ENCODE measurements at places on chromosomes 5 and 9.

GRCh38 chr9:133199648-133200321 lies 9.3 kb downstream of the OBP2B start:
- peak; percentile 82 for DNase-seq

DNA sequence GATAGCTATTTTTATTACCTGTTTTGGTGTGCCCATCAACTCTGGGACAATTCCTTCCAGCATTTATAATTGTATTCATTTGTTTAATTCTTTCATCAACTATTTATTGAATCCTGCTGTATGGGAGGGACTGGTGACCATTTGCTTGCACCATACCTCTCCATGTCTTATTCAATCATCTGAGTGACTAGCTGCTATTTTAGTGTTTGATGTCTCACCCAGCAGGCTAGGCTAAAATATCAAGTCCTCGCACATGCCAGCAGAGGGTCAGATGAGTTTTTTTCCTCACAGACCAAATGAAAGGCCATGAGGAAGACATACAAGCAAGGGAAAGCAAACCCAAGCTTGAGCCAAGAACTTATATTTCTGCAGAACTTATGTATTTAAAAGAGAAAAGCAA lies 63.9 kb downstream of the CETN3 start:
- DNase-seq, result no peak

GRCh38 chr5:178204935-178205748 lies 809 bp downstream of the HNRNPAB start:
- DNase-seq, result peak; percentile 88

GRCh38 chr5:2509527-2509926 lies 241.9 kb downstream of the IRX2 start:
- DNase-seq, result no peak

GRCh38 chr9:89771205-89771604 lies 166.4 kb downstream of the GADD45G start:
- DNase-seq, result no peak

GRCh38 chr5:142548739-142549275 lies 137.1 kb downstream of the FGF1 start:
- DNase-seq, result peak; percentile 59

- no peak for DNase-seq
Observed at GRCh38 chr9:107174441-107174840, 108.6 kb upstream of the RAD23B start.

DNA sequence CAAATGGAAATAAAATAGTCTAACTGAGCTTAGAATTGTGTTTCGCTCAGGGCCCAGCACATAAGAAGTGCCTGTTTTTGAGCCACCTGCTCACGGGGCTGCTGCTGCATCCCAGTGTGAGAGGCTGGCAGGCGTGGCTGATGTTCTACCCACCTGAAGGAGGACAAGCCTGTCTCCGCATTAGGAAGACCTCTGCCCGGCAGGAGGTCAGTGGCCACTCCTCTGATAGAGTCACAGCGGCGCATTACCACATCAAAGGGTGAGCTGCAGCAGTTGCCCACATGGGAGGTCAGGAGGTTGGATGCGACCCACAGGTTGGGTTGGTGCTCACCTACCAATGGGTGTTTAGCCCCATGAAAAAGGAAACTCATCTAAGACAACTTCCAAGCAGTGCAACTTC lies 3.7 kb upstream of the SLC6A7 start:
- DNase-seq, result no peak

DNA sequence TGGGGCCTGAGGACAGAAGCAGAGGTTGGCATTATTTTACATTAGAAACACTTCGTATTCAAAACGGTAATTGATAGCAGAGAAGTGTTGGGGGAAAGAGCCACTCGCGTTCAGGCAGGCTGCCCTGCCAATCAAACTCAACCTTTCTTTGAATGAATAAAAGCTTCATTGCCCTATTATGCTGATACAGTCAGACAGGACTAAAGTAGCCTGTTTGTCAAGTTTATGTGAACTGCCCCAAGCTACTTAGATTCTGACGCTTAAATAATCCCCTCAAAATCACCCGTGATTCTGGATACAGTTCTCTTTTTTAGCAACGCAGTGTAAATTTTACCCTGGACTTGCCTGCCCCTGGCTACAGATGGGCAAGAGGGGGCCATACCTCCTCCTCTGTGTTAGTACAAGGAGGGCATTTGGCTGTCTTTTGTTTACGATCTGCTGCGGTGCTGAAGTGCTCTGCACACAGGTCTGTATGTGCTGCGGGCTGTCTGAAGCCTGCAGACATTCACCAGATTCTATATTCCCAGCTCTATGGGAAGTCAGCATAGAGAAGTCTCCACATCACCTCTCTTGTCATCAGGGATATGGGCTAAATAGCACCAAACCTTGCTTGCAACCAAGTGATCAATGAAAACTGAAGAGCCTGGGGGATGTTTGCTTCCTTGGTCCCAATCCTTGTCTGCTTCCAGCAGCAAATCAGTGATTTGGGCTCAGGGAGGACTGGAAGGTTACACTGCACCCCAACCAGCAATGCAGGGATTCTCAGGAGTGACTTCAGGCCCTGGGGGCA lies 218.4 kb downstream of the EBF1 start:
- no peak for DNase-seq

- no peak for DNase-seq
Observed at GRCh38 chr5:62029303-62029702, 276.7 kb upstream of the KIF2A start.

- DNase-seq, result no peak
Observed at GRCh38 chr9:72597181-72597517, 75.7 kb downstream of the TMC1 start.

DNA sequence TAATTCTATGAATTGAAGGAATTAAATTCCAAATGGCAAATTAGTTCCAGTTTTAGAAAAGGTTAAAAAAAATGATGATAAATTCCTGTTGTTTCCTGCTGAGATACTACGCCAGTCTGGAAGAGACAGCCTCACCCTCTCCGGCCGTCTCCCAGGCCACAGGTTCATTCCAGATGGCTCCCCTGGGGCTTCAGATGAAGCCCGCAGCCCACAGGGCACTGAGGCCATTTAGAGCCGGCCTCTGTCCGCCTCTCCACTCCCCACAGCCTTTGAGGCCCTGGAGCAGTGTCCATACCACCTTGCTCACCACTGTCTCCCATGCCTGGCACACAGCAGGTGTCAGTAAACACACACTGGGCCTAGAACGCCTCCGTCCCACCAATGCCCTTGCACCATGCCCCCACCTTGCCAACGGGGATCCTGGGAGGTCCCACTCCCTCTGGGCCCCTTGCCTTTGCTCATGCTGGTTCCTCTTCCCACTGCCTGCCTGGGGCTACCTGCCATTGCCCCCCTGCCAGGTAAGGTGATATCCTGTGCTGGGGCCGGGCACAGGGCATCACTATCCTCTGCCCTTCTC lies 26.1 kb downstream of the GFPT2 start:
- no peak for DNase-seq

GRCh38 chr5:69531406-69531801 lies 28.6 kb upstream of the GTF2H2C start:
- DNase-seq, result no peak

DNA sequence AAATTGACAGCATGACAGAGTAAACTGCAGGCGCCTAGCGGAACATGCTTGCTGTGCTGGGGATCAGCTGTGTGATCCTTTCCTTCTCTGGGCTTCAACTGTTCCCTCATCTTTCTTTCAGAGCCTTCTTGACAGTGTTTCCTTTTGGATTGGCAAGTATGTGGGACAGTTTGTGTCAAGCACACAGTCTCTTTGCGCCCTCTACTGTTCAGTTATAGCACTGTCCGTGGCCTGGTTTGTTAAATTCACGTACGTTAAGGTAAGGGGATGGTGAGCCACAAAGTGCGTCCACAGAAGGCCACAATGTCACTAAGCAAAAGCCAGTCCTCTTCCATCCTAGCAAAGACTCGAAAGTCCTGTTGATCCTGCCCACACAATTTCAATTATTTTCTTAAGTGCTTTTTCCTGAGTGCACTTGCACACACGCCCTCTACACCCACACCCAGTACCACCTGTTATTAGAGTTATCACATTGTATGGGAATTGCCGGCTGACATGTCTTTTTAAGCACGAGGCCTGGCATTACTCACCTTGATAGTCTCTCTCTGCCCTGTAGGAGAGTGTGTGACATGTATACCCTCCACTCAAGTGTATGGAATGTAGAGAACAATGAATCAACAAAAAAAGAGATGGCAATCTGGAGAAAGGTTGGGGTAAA lies 22.5 kb upstream of the PTPN3 start:
- no peak for DNase-seq
